Activated naive CD4-positive, alpha-beta T cell treated with anti-CD3 and anti-CD28 coated beads, Interleukin-2, amount 50 U/mL, for 72 hours (primary cell): ENCODE measurements at places on chromosomes 3 and 15. TPM values are rescaled to one million over a fixed set of nuclear protein-coding genes. Genes with fewer than 3 reads are reported as not detected.

GRCh38 chr15:54208786-54209185 lies 230.5 kb downstream of the UNC13C start:
- no peak for DNase-seq

DNA sequence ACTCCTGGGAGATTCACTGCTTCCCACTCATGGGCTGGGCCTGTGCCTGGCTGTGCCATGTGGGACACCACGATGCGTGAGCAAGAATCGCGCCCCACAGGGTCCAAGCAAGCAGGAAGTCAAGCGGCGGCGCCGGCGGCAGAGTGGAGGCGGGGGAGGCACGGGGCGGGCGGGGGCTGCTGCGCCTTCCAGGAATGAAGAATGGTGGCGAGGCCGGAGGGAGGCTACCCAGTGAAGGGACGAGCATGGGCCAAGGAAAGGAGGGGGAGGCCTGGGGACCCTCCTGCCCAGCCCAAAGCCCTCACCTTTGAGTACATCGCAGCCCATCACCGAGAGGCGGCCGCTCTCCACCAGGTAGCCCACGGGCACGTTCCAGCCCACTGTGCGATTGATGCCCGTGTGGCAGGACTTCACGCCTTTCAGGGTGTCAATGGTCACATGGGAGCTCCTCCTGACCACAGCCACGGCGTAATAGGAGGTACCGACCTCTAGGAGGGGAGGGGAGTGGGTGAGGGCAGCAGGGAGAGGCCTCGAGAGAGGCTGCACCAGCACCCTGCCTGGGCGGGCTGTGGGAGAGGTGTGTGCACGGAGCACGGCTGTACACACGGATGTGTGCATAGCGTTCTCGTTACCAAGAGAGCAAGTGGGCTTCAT lies 5.5 kb downstream of the MELTF start:
- no peak for DNase-seq

DNA sequence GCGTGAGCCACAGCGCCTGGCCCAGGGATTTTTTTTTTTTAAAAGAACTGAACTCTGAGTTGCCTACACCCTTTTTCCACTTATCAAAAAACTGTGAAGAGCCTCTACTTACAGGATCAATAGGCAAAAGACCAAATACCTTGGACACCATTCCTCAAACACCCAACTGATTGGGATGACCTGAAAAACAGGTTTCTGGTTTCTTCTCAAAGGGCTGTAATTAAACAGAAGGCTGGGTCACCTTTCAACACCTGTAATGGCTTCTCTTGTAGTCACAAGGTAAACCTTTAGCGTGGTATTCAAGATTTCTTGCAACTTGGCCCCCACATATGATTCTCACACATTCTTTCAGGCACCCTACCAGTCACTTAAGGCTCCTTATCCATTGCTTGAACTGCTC lies 38.4 kb upstream of the PLXND1 start:
- no peak for DNase-seq

Gene TTLL13
- 1.0 TPM for total RNA-seq

DNA sequence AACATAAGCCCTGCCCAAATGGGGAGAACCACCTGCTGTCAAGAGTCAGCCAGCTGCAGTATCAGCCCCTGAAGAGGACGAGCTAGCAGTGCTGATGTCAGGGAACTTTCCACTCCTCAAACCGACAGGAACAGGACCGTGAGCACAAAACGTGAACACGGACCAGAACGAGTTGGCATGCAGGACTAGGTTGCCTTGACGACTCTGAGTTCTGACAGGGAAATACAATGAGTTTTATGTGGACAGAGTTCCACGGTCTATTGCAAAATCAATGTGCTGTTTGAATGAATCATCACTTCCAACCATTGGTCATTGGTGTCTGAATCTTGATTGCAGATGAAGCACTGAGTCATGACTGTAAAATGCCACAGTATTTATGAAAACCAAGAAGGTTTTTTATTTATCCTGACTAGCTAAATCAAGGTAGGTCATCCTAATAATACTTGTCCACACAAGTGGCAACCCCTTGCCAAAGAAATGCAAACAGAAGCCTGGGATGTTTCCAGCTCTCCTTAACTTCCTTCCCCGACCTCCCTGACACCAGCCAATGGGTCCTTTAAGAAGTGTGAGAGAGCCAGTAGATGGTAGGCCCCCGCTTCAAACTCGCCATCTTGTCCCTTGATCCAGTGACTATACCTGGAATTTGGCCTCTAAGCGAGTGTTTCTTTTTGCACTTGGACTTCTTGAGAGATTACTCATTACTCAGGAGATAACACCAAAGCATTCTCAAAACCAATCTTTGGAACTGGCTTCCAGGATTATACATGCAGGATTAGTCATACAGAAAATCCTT lies 119.6 kb downstream of the ASB7 start:
- peak; percentile 3 for DNase-seq

DNA sequence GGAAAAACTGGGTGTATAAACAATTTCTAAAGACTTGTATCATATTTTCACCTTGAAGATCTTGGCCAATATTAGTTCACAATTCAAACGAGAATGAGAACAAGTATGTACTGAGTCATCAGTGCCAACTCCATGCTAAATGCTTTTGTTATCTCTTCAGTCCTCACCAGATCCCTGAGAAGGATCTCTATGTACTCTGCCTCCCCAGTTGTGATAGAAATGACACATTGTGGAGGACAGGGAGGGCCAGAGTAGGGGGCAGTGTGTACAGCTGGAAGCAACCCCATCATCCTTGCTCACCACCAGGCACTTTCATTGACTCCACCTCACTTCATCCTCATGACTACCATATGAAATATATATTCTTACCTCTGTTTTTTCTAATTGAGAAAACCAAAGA lies 353.7 kb upstream of the SOX2 start:
- DNase-seq, result no peak

Gene OTOL1
- not detected for total RNA-seq
